ENCODE measurements at places on chromosomes 12 and 14. TPM values are rescaled to one million over a fixed set of nuclear protein-coding genes. Genes with fewer than 3 reads are reported as not detected.

MYF5 gene
- not detected for total RNA-seq

PUS7L gene
- 10.9 TPM for total RNA-seq

KRT72 gene
- total RNA-seq = 83.4 TPM

WDR20 gene
- total RNA-seq = 40.1 TPM

HNF1A gene
- total RNA-seq = not detected

CFAP54 gene
- total RNA-seq = 0.22 TPM

BMAL2 gene
- total RNA-seq = 0.16 TPM

CMTM5 gene
- total RNA-seq = not detected

GABARAPL1 gene
- 276 TPM for total RNA-seq

RNF212B gene
- total RNA-seq = not detected

NUBPL gene
- 7.2 TPM for total RNA-seq

ACRBP gene
- 0.95 TPM for total RNA-seq
